ENCODE measurements at places on chromosomes 11 and 22. TPM values are rescaled to one million over a fixed set of nuclear protein-coding genes. Genes with fewer than 3 reads are reported as not detected.
A peak's percentile ranks its signal among the peaks of the same experiment; 100 is the strongest.

The PARVG gene
- 85.1 TPM for total RNA-seq

GRCh38 chr22:45881524-45881875 is 95.5 kb downstream of the WNT7B start:
- no peak for DNase-seq

- no peak for DNase-seq
Measured at GRCh38 chr11:45590743-45591142, 74.7 kb downstream of the CHST1 start.

GRCh38 chr11:68859123-68859522 is 17.4 kb upstream of the CPT1A start:
- DNase-seq = no peak

DNA sequence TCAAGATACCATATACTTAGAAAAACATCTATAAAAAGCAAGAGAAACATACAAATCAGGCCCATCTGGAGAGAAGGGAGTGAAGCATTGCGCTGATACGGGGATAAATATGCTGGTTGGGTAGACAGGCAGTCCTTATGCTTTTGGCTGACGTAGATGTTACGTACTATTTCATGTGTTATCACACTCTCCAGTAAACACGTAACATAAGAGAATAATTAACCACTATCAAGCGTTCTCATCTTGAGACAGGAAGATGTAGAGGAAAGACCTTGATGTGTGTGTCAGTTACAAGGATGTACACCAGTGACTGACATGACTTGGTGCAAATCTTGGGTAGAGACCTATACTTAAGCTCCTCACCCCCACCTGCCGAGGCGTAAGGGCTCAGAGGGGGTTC is 86.7 kb upstream of the PRODH start:
- DNase-seq = no peak

DNA sequence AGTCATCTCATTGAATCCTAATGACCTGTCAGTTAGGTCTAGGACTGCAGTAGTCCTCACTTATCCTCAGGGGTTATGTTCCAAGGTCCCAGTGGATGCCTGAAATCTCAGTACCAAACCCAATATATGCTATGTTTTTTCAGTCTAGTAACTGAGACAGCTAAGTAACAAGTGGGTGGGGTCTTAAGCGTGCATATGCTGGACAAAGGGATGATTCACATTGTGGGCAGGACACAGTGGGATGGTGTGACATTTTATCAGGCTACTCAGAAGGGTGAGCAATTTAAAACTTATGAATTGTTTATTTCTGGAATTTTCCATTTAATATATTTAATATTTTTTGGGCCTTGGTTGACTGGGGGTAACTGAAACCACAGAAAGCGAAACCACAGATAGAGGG is 29.0 kb downstream of the DDX10 start:
- no peak for DNase-seq

GRCh38 chr22:27431896-27432295 is 369.7 kb downstream of the MN1 start:
- no peak for DNase-seq

DNA sequence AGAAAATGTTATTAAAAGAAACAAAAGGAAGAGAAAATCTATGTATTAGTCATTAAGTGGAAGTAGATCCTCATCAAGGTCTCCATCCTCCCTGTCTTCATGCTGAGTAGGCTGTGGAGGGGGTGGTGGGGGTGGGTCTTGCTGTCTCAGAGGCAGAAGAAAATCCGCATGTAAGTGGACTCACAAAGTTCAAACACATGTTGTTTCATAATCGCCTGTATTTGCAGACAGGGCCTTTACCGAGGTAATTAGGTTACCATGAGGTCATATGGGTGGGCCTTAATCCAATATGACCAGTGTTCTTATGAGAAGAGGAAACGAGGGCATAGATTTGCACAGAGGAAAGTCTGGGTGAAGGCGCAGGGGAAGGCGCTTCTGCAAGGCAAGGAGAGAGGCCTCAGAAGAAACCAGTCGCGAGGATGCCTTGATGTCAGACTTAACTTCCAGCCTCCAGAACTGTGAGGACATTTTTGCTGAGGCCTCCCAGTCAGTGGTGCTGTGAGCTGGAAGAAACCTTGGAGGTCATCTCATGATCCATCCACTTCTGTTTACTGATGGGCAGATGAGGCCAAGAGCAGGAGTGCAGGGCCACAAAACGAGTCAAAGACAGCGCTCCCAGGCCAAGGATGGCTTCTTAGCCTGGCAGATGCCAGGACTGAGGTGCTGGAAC is 49.3 kb upstream of the THY1 start:
- DNase-seq = no peak

- DNase-seq = no peak
Measured at GRCh38 chr22:25402501-25403283, 161.8 kb upstream of the GRK3 start.

The CRACR2B gene
- total RNA-seq = 1.9 TPM

DNA sequence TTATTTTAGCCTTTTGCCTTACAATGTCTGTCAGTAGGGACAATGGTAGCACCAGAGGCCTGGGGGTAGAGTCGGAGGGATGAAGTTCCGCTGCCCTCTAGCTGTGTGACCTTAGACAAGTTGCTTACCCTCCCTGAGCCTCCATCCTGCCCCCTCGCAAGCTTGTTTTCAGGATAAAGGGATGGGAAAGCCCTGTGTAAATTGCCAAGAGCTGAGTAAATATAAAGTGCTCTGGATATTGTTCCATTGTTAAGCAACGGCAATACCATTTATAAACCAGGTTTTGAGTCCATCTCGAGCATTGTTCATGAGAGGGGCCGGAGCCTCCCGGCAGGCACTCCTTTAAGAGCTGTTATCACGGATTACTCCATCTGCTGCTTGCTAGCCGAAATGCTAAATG is 72.9 kb downstream of the ZBTB16 start:
- no peak for DNase-seq

DNA sequence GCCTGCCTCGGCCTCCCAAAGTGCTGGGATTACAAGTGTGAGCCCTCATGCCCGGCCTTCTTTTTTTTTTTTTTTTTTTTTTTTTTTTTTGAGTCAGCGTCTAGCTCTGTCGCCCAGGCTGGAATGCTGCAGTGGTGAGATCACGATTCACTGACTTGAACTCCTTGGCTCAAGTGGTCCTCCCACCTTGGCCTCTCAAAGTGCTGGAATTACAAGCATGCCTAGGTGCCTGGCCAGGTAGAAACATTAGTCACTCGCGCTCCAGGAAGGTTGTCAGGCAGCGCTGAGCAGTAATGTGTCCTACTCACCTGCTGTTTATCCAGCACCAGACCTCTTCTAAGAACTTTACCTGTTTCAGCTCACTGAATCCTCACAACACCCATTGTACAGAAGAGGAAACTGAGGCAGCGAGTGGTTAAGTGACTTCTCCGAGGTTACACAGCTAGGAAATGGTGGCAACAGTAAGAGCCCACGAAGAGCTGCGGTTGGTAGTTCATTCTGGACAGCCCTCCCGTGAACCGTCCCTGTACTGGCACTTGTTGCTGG is 496 bp upstream of the CST6 start:
- DNase-seq = no peak

The RCOR2 gene
- 0.99 TPM for total RNA-seq

DNA sequence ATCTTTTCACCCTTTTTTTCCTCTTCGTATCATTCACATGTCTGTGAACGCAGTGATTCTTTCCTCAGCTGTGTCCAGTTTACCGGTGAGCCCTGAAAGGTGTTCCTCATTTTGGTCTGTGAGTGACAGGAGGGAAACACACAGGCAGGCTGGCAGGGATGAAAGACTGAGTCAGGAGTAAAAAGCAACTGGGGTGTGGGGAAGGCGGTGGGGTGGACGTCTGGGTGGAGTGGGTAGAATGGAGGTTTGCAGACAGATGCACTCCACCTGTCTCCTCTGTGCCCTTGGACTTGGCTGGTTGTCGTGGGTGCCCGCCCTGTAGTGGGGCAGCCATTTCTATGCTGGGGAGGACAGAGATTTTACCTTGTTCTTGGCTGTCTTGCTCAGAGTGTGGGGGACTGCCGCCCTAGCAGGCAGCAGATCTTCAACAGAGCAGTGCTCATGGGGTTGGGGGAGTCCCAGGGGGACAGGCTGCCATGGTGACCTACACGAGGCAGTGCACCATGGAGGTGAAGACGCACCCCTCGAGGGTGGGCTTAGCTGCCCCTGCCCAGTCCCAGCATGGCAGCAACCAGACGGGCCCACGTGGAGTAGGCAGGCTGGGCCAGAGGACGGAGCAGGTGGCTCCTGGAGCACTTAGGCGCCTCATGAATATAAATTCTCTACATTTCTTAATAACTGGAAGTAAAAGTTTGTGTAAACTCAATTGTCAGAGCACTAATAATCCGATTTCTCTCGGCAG is 603.7 kb downstream of the TBC1D22A start:
- DNase-seq = no peak

GRCh38 chr11:118592616-118593367 is 14.6 kb upstream of the PHLDB1 start:
- DNase-seq = no peak

The OR2AT4 gene
- total RNA-seq = not detected

DNA sequence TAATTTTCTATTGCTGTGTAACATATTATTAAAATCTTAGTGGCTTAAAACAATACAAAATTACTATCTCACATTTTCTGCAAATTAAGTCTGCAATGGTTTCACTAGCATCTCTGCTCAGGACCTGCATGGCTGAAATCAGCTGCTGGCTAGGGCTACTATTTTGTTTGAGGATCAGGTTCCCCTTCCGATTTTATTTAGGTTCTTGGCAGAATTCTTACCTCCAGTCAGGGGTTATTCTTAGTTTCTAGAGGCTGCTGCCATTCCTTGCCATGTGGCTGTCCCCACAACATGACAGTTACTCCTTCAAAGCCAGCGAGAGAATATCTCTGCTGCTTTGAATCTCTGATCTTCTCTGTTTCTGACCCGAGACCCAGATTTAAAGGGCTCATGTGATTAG is 424.5 kb upstream of the ANO5 start:
- no peak for DNase-seq

GRCh38 chr22:24841261-24841660 is 35.2 kb downstream of the SGSM1 start:
- DNase-seq = no peak

The DRD4 gene
- 5.6 TPM for total RNA-seq

The LGR4 gene
- total RNA-seq = 0.08 TPM

The CALCA gene
- not detected for total RNA-seq

The RAG1 gene
- total RNA-seq = 0.23 TPM

The GGTLC2 gene
- total RNA-seq = not detected

The LDLRAD3 gene
- total RNA-seq = 0.27 TPM

The MS4A15 gene
- not detected for total RNA-seq

GRCh38 chr11:131748151-131749050 is 378.0 kb downstream of the NTM start:
- peak; percentile 45 for DNase-seq

The PLEKHB1 gene
- total RNA-seq = 19.9 TPM

DNA sequence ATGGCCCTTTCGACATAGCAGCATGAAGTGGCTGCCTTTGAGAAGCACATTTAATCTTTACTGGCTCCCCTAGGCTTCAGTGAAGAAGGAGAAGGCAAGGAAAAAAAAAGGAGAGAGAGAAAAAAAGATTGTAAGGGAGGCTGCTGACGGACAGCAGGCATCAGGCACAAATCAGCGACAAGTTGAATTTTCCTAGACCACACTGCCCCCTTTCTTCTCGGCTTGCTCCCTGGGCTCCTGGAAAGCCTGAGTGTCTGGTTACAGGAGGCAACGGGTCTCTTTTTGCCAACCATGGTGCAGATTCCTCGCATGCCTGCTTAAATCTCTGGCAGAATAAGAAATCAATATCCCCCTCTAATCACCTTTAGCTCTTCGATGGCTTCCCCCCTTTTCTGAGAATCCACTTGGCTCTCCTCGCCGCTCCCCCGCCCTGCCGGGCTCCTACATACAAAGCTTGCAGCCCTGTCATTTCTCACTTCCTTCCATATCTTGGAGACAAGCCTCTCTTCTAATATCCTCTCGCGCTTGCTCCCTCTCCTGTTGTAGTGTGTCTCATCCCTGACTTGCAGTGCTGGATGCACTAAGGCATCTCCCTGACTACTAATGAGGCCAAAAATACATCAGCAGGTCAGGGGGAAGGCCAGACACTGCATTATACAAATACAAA is 14.3 kb downstream of the BLID start:
- no peak for DNase-seq

Data from activated naive CD4-positive, alpha-beta T cell treated with anti-CD3 and anti-CD28 coated beads, Interleukin-2, amount 50 U/mL, for 72 hours (primary cell).